Effector CD8-positive, alpha-beta T cell (primary cell): ENCODE measurements at places on chromosomes 16 and 17.

DNA sequence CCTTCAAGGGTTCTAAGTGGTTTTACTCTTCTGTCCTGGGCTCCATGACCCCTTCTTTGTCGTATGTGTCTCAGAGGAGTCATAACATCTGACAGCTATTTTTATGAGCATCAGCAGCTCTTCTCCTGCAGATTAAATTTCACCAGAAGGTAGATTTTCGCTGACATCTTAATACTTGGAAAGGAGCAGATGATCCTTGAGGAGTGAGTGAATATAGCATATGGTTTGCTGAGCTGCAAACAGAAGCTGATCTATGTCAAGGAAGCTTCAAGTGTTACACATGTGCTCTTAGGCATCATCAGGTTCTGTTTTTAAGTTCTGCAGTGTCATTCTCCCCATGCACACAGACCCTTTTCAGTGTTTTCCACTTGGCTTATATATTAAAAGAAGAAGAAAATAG is 49.2 kb upstream of the MYH2 start:
- no peak for DNase-seq

- peak; percentile 67 for DNase-seq
These were observed 4.5 kb upstream of the HSD17B1 start for GRCh38 chr17:42548070-42548837.

- no peak for DNase-seq
These were observed 271.5 kb upstream of the C16orf82 start for GRCh38 chr16:26795184-26795583.

- DNase-seq: no peak
These were observed 1.7 kb upstream of the ZNF423 start for GRCh38 chr16:49857423-49858181.

GRCh38 chr17:47291242-47291873 is 32.4 kb upstream of the EFCAB13 start:
- no peak for DNase-seq

GRCh38 chr17:2084766-2085647 is 30.1 kb downstream of the HIC1 start:
- DNase-seq: no peak

DNA sequence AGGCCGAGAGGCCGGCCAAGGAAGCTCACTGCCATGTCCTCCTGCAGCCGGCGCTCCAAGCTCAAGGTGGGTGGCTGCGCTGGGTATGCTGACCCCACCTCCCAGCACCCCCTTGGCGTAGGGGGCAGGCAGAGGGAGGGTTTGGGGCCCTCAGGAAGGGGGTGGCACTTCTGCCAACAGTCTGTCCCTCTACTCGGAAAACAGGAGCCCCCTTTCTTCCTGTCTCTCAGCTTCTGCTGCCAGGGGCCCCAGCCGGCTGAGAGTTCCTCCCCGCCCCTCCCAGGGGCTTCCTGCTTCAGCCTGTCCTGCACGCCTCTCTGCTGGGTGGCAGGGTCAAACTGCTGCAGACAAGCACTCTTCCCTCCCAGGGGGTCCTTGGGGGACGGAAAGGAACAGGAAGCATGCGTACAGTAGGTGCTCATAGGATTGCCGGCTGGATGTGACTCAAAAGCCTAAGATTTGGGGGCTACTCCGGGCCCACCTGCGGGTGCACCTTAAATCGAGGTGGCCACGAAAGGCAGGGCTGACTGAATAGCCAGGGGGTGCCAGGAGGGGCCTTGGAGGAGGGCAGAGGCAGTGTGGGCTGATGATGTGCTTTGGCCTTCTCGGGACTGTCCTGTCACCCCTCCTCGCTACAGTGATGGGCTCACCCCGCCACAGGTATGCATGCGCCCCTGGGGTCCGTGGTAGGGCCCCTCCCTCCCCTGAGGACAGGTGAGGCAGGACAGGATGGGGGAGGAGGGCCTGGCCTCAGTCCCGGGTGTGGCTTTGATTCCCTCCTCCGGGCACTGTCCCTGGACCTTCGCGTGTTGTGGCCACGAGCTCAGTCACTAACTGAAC is 4.0 kb downstream of the CBX2 start:
- DNase-seq: no peak

GRCh38 chr17:900336-900934 is 79.1 kb downstream of the NXN start:
- no peak for DNase-seq

- DNase-seq: peak; percentile 52
These were observed 725 bp upstream of the CACNA1H start for GRCh38 chr16:1152123-1152638.

GRCh38 chr16:84001726-84002125 is 33.7 kb downstream of the NECAB2 start:
- no peak for DNase-seq

GRCh38 chr17:73265646-73266640 is 4.3 kb upstream of the CPSF4L start:
- no peak for DNase-seq
